ENCODE measurements at places on chromosomes 5 and 9. TPM values are rescaled to one million over a fixed set of nuclear protein-coding genes. Genes with fewer than 3 reads are reported as not detected.

DNA sequence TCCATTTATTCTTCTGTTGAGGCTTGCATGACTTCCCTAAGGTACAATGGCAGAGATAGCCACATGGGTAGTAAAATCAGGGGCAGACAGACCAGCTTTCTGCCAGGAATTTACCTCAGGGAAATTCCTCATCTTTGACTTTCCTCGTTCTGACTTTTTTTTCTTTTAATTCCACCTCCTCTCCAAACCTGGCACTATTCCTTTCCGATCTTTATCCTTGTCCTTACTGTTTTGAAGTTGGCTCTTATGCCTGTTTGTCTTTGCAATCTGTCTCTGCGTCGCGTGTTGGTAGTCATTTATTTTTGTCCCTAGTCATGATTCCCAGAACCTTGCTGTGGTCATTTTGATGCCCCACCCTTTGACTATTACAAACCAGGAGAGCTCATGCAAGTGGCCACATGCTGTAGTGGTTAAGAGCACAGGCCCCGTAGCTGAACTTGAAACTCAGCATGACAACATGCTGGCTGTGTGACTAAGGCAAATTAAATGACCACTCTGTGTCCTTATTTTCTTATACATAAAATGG is 19.0 kb downstream of the TMC1 start:
- no peak for DNase-seq

DNA sequence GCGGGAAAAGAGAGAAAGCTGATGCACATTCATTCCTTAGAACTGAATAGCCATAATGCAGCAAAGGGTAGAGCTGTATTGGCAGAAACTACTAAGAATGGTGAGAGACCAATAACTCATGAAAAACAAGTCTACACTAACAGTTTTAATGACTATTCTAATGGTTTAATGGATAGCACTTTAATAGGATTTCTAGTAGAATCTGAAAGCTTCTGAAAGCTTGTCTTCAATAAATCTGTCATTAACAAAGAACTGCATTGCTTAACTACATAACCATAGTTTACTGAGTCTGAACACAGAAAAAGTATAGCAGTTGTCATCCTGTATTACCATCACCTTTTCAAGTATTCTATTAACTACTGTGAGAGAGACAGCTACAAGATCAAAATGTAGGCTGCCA is 617.8 kb upstream of the DMAC1 start:
- no peak for DNase-seq

Gene FREM1
- 0.20 TPM for total RNA-seq

Gene GLRA1
- total RNA-seq: not detected

Measured in pulmonary artery endothelial cell (primary cell).